Endothelial cell (in vitro differentiated cells): ENCODE measurements at places on chromosomes 12 and 14. TPM values are rescaled to one million over a fixed set of nuclear protein-coding genes. Genes with fewer than 3 reads are reported as not detected.
A peak's percentile ranks its signal among the peaks of the same experiment; 100 is the strongest.

DNA sequence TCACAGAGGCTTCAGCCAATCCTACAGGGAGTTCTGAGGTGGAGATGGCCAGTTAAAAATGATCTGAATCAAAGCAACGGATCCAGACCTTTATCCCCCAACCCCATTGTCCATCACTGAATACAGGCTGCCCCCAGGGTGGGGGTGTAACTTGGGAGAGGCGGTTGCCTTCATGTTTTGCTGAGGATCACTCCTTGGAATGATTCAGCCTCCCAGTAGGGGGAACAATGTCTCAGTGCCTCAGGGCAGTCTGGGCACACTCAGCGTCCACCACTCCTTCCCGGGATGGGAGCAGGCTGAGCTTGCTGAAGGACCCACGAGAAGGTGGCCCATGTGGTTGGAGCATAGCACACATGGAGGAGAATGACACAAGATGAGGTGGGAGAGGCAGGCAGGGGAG, 60.2 kb downstream of the RFX4 start:
- no peak overlapping the region for H3K4me3 ChIP-seq
- no peak overlapping the region for H3K27ac ChIP-seq
- H3K27me3 ChIP-seq = peaks cover under 1% of the 10 kb centered on the region
- DNase-seq = no peak

DNA sequence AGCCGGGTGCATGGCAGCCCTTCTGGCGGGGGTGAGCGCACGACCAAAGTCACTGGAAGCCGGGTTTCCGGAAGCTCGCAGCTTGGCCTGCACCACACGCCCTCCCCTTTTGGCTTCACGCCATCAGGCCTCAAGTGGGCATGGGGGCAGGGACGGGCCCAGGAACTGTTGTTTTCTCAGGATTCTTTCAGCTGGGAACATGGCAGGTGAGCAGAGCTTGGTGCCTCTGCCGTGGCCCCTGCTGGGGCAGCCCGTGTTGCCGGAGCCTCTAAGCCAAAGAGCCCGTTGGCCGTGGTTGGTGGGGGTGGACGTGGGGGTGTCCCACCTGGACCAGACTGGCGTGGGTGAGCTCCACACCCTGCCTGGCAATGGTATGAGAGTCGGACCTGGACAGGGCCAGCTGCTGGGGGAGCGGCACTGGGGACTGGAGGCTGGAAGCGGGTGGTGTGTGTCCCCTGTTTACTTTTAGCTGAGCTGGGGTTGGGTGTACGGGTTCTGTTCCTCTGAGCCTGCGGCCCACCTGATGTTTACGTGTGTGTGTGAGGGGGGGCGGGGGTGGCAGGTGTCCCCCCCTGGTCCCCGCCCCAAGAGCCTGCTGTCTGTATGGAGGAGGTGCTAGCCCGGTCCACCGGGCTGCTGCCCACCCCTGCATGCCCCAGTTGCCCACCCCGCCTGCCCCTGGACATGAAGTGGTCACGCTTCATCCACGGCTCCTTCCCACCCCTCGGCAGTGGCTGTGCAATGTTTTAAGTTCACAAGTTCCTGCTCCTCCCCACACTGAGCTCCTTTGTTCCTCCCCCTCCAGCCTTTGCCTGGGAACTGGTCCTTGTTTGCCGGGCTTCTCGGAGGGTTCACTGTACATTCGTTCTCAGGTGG, 28.7 kb upstream of the PLD4 start:
- H3K27ac ChIP-seq = no peak overlapping the region
- peaks cover 3% of the 10 kb centered on the region for H3K36me3 ChIP-seq
- H3K27me3 ChIP-seq = peaks cover 4% of the 10 kb centered on the region
- peak; percentile 3 for DNase-seq
- H3K4me1 ChIP-seq = no peaks in the 10 kb centered on the region
- H3K4me3 ChIP-seq = no peak overlapping the region

DNA sequence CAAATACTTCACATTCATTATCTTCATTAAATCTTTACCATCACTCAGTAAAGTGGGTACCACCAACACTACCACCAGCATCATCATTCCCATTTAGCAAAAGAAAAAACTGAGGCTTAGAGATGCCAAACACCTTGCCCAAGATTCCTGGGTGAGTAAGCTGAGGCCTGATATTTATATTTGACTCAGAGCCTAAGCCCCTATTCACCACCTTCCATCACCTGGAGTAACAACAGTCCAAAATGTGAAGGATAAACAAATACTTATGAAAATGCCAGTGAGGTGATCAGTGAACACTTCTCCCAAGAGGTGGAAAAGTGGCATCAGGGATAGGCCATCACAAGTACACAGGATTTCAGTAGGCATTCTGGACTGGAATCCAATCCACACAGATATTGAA, 3.7 kb downstream of the SLC38A1 start:
- peaks cover 20% of the 10 kb centered on the region for H3K4me1 ChIP-seq
- no peaks in the 10 kb centered on the region for H3K36me3 ChIP-seq
- peaks cover 7% of the 10 kb centered on the region for H3K27me3 ChIP-seq
- H3K27ac ChIP-seq = no peak overlapping the region
- no peak for DNase-seq

The TMPRSS12 gene
- total RNA-seq = not detected

DNA sequence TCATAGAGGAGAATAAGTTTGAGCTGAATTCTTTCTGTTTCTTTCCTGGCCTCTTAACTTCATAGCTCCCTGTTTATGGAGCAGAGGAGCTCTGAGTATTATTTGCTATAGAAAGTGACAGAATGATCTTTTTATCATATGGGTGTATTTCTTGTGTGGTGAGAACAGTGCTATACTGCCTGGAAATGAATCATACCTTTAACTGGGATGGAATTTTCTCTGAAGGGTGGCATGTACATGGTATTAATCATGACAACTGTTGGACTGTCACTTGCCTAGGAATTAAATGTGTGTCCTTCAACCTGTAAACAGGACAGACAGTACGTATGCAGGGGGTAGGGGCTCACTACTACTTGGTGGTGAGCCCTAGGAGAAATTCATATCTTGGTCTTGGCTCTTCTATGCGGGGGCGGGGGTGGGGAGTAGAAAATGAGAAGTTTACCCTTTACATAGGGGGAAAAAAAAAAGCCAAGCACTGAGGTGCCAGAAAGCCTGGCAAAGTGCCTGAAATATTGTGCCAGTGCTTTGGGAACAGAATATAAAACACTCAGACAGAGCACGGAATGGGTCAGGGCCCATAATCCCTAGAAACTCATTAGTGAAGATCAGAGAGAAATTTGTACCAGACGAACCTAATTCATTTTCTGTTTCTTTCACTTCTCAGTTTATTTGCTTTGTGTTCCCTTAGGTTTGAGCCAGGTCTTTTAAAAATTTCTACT, 33.8 kb downstream of the ARMH4 start:
- no peaks in the 10 kb centered on the region for H3K36me3 ChIP-seq
- H3K27ac ChIP-seq = no peak overlapping the region
- DNase-seq = no peak
- peaks cover 19% of the 10 kb centered on the region for H3K4me1 ChIP-seq
- no peak overlapping the region for H3K4me3 ChIP-seq

The LRTM2 gene
- not detected for total RNA-seq

DNA sequence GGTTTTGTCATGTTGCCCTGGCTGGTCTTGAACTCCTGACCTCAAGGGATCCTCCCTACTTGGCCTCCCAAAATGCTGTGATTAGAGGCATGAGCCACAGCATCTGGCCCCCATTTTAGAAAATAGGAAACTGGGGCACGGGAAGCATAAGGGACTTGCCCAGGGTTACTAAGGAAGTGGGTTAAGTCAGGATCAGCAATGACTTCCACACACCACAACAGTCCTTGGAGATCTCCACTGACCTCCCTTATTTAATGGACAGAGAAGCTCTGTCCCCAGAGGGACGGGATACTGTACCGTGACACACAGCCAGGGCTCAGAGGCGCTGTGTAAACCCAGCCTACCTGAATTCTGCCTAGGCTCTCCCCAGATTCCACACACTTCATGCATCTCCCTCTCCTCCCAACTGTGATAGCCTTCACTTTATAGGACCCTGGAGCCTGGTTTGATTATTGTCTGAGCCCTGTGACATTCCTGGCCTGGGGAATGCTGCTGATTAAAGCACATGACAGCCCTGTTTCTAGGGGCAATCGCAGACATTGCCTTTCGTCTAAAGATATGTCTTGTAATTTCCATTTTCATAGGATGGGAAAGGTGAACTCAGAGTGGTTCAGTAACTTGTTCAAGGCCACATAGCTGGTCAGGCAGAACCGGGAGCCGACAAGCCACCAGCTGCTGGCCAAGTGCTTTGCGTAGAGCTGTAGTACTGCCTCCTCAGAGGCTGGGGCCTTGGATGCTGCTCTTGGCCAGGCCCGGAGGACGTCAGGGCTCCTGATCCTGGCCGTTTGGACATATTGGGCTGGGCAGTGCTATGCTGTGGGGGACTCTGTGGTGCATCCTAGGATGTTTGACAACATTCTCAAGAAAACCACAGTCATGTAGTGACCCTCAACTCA, 20.8 kb downstream of the SERPINA1 start:
- DNase-seq = no peak
- no peaks in the 10 kb centered on the region for H3K36me3 ChIP-seq
- no peak overlapping the region for H3K4me3 ChIP-seq
- H3K27me3 ChIP-seq = peaks cover 9% of the 10 kb centered on the region
